ENCODE measurements at places on chromosomes 11 and 22. TPM values are rescaled to one million over a fixed set of nuclear protein-coding genes. Genes with fewer than 3 reads are reported as not detected.

The FAM227A gene
- 10.7 TPM for polyA plus RNA-seq

The PRR33 gene
- polyA plus RNA-seq: 0.11 TPM

The PATE2 gene
- polyA plus RNA-seq: not detected

DNA sequence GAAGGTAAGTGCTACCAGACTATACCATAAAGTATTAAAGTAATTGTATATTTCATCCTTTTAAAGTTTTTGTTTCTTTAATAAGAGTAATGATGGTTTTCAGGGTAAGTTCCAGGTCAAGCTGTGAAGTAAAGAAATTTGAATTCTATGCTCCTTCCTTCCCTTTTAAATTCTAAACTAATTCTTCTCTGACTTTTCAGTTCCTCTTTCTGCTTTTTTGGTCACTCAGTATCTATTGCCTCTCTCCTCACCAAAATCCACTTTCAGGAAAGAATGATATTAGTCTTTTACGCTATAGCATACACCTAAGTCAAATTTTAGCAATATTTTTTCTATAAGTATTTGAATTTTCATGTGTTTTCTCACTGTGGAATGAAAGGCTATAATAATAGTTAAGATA, 8.2 kb downstream of the MMP8 start:
- no peak for DNase-seq

GRCh38 chr11:69636512-69637197, 4.3 kb upstream of the CCND1 start:
- peak; percentile 85 for DNase-seq

DNA sequence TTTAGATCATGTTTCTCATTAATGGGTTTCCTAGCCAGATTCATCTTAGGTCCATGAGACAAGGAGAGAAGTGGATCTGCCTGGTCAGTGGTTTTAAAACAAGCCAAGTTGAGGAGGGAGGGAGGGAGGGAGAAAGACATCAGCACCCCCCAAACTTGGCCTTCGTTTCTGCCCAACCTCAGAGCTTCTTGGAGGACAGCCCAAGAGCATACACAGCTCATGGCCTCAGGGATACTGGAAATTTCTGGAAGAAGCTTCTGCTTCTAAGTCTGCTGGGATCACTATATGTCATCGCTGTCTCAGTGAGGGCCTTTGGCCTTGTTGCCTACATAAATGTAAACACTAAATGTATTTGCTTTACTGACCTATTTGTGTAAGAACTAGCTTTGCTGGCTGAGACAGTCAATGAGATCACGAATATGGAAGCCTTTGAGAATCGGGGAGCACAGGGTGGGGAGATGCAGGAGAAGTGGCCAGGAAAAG, 375.1 kb downstream of the BUD13 start:
- DNase-seq: no peak

DNA sequence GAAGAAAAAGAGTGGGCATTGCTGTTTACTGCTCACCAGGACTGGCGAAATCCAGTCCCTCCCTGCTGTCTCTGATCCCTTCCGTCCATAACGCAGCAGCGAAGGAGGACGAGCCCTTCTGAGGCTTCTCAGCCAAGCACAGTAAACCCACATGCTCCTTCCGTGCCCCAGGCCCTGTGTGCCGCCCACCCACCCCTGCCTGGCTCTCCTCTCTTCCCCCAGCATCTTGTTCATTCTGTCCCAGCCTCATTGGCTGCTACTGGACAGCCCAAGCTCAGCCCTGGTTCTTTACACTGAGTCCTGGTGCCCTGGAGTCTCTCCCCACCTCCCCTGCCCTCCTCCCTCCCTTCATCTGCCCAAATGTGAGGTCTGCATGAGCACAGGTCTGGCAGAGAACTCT, 559.7 kb downstream of the BRD1 start:
- DNase-seq: no peak

DNA sequence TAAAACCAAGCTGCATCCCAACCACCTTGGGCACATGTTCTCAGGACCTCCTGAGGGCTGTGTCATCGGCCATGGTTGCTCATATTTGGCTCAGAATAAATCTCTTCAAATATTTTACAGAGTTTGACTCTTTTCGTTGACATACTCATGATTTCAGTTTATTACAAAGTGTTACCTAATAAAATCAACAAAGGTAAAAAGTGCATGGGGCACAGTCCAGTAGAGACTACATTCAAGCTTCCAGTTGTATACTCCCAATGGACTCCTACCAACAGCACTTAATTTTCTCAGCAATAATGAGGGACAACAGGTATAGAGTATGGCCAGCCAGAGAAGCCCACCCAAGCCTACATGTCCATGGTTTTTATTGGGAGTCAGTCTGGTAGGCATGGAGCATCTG, 347.9 kb upstream of the FAT3 start:
- DNase-seq: no peak

All from renal pelvis (tissue), 12 donors.